ENCODE measurements at places on chromosomes 4 and X. TPM values are rescaled to one million over a fixed set of nuclear protein-coding genes. Genes with fewer than 3 reads are reported as not detected.

Gene SPATA4
- 1.0 TPM for total RNA-seq

Gene TCEAL7
- total RNA-seq, result not detected

Gene PDCL2
- not detected for total RNA-seq

Gene DMRTC1B
- 0.79 TPM for total RNA-seq

DNA sequence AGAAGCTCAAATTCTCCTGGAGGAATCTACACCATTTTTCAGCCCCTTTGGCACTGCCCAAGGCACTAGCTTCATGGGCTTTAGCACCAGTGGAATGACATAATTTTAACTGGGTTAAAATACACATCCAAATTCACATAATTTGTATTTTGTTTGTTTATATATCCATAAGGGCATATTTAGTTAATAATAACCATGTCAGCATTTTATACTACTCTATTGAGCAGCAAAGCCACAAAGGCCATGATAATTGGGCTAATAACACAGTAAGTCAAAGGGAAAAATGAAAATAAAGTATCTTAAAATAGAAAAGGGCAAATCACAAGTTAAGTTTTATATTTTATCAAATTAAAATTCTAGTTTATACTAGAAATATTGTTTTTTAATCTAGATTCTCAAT is 262.7 kb upstream of the TACR3 start:
- H3K4me3 ChIP-seq, result no peak overlapping the region
- no peaks in the 10 kb centered on the region for H3K36me3 ChIP-seq
- no peaks in the 10 kb centered on the region for H3K4me1 ChIP-seq
- H3K27me3 ChIP-seq, result no peaks in the 10 kb centered on the region
- DNase-seq, result no peak
- no peak overlapping the region for H3K27ac ChIP-seq

GRCh38 chr4:93573285-93573684 is 255.3 kb upstream of the ATOH1 start:
- no peak overlapping the region for H3K27ac ChIP-seq
- no peaks in the 10 kb centered on the region for H3K27me3 ChIP-seq
- H3K4me3 ChIP-seq, result no peak overlapping the region

Gene PCDH18
- 5.3 TPM for total RNA-seq

GRCh38 chr4:8402640-8403039 is 37.9 kb downstream of the ACOX3 start:
- peaks cover 16% of the 10 kb centered on the region for H3K4me1 ChIP-seq
- peak overlapping the region; percentile 37 for H3K27ac ChIP-seq
- DNase-seq, result no peak
- H3K4me3 ChIP-seq, result no peak overlapping the region
- H3K36me3 ChIP-seq, result peaks cover 27% of the 10 kb centered on the region

Gene UGT8
- 0.67 TPM for total RNA-seq

DNA sequence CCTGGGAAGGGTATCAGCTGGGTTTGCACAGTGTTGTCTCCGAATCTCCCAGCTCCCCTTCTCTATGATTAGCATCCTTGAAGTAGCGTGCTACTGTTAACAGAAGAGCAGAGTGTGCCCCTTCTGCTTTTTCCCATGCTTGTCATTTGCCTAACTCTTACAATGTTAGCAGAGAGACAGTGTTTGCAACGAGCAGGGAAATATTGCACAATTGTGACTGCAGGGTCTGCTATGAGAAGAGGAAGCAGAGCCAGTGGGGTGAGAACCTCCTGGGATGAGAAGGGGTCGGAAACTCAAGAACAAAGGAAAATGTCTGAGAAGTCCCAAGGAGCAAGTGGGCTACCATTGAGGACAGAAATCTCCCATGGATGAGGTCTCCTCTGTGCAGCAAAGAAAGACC is 7.8 kb upstream of the CHRNA9 start:
- no peak for DNase-seq
- H3K27me3 ChIP-seq, result no peaks in the 10 kb centered on the region
- H3K4me1 ChIP-seq, result no peaks in the 10 kb centered on the region
- no peak overlapping the region for H3K4me3 ChIP-seq
- no peak overlapping the region for H3K27ac ChIP-seq

DNA sequence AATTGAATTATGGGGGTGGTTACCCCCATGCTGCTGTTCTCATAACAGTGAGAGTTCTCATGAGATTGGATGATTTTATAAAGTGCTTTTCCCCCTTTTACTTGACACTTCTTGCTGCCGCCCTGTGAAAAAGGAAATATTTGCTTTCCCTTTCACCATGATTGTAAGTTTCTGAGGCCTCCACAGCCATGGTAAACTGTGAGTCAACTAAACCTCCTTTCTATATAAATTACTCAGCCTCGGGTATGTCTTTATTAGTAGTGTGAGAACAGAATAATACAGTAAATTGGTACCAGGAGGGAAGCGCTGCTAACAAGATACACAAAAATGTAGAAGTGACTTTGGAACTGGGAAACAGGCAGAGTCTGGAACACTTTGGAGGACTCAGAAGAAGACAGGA is 1070.8 kb downstream of the FAM133A start:
- no peak for DNase-seq
- H3K36me3 ChIP-seq, result no peaks in the 10 kb centered on the region
- no peak overlapping the region for H3K27ac ChIP-seq

Gene USP17L18
- total RNA-seq, result not detected

GRCh38 chr4:71941001-71941400 is 90.8 kb upstream of the NPFFR2 start:
- DNase-seq, result no peak
- H3K36me3 ChIP-seq, result no peaks in the 10 kb centered on the region
- no peaks in the 10 kb centered on the region for H3K4me1 ChIP-seq
- H3K4me3 ChIP-seq, result no peak overlapping the region
- no peak overlapping the region for H3K27ac ChIP-seq

- H3K27me3 ChIP-seq, result no peaks in the 10 kb centered on the region
- no peak overlapping the region for H3K4me3 ChIP-seq
- H3K36me3 ChIP-seq, result no peaks in the 10 kb centered on the region
- no peaks in the 10 kb centered on the region for H3K4me1 ChIP-seq
- H3K27ac ChIP-seq, result no peak overlapping the region
These were observed 6.4 kb downstream of the HSPA4L start for GRCh38 chr4:127788517-127788916.

- no peak overlapping the region for H3K27ac ChIP-seq
- DNase-seq, result no peak
- no peak overlapping the region for H3K4me3 ChIP-seq
- no peaks in the 10 kb centered on the region for H3K4me1 ChIP-seq
- no peaks in the 10 kb centered on the region for H3K27me3 ChIP-seq
These were observed 600.9 kb upstream of the DIPK2B start for GRCh38 chrX:45801554-45801953.

GRCh38 chr4:7516773-7517144 is 82.0 kb upstream of the PSAPL1 start:
- H3K27ac ChIP-seq, result no peak overlapping the region
- H3K27me3 ChIP-seq, result no peaks in the 10 kb centered on the region
- H3K4me1 ChIP-seq, result no peaks in the 10 kb centered on the region

Gene PGRMC1
- 112 TPM for total RNA-seq
